ENCODE measurements at places on chromosomes 1 and 21.

DNA sequence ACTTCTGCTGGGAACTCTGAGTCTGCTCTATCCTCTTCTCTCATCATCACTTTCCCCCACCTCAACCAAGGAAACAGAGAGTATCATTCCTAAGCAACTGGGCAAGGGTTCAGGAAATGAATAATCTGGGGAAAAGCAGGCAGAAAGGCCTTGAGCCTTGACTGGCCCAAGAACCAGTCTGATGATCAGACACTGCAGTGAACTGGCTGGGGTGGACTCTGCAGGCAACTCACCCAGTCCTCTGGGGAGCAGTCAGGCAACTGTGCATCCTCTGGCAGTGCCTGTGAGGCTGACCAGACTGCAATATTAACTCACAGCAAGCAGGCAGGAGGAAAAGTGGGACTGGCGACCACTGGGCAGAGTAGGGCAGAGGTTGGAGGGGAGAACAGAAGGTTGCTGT lies 991 bp downstream of the ANKRD35 start:
- DNase-seq: no peak

GRCh38 chr1:241411776-241412338 lies 54.9 kb upstream of the RGS7 start:
- DNase-seq: no peak

DNA sequence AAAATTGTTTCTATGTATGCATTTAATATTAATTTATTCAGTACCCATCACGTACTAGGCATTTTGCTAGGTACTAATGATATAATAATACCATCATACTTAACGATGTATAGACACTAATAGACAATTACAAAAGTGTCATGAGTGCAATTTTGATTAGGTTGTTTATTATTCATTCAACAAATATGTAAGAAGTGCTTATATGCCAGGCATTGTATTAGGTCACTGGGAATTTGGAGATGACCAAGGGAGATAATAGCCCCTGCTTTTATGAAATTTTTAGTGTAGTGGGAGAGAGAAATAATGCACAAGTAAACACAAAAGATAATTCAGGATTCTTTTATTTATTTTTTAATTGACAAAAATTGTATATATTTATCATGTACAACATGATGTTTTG lies 18.6 kb downstream of the C1orf185 start:
- DNase-seq: no peak

DNA sequence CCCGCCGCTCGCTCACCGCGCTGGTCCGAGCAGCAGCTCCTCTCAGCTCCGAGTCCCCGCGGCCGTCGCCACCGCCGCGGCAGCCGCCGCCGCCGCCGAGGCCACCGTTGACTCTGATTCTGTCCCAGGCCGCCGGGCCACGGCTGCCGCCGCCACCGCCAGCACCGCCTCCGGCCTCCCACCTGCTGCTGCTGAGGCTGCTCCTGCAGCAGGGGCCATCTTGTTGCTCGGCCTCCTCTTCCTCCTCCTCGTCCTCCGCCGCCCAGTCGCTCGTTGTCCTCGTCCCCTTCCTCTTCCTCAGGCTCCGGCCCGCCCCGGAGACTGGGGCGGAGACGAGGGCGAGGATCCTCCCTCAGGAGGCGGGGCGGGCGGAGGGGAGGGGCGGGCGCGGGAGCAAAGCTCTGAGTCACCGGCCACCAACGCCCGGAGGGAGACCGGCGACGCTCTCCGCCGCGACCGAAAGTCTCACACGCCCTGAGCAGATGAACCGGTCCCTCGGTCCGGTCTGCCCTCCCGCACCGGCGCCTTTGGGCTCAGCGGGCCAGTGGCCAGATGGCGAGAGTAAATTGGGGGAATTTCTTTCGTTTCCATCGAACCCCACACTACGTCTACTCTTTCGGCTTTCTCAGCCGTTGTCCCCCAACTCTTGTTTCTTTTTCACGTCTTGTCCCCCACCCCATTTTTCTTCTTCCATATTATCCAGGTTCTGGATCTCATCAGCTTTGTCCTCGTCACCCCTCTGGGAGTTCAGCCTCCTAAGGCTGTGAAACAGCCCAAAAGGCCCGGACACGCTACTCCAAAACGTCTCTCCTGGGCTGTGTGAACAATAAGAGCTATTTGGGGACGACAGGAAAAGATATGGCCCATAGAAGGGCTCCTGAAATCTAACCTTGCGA lies at the start of gene RC3H1:
Gene RC3H1 (minus strand): TSS at position 278 of the 896 bp plus-strand sequence. CDS start 29,372 bp downstream, outside the sequence.
- DNase-seq: peak; percentile 95

- DNase-seq: no peak
These were observed 60.7 kb downstream of the GORAB start for GRCh38 chr1:170592591-170593111.
